Large intestine (tissue), 12 donors: ENCODE measurements at places on chromosomes 12 and 14. TPM values are rescaled to one million over a fixed set of nuclear protein-coding genes. Genes with fewer than 3 reads are reported as not detected.

GRCh38 chr14:34356264-34356654, 105.8 kb downstream of the SPTSSA start:
- DNase-seq, result no peak
- no peaks in the 10 kb centered on the region for H3K4me1 ChIP-seq
- no peaks in the 10 kb centered on the region for H3K27me3 ChIP-seq
- no peaks in the 10 kb centered on the region for H3K36me3 ChIP-seq

DNA sequence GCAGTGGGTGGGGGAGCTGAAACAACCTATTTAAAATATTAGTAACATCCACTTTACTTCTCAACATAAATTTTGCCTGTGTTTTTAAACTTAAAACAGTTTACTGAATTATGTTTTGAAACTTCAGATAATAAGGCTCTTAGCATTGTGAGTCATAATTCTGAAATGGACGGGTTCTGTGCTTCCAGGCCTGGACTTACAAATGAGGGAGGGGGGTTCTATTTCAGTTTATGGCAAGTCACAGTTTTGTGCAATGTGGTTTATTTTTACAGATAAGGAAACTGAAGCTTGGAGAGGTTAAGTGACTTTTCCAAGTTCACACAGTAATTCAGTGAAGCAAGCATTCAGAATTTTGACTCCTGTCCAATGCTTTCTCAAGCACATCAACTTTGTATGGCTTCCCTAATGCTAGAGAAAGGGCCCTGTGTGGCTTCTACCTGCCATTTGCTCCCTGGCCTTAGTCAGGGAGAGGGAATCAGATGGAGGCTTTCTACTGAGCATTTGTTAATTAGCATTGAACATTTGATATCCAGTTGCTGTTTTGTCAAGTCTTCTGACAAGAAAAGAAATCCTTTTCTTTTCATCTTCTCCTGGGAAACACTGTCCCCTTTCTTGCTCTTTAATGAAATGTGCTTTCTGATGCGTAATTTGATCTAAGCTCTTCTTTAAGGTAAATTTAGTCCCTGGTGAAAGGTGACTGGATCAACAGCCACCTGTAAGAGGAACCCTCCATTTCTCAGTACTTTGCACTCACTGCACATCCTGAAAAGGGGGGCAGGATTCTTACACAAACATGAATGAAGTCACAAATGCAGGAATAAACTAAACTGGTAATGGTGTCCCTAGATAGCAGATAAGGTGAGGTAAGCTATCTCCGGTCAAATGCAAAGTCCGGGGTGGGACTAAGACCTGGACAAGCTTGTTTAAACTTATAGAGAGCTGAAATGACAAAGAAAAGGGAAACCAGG, 2.5 kb upstream of the SALL2 start:
- no peaks in the 10 kb centered on the region for H3K36me3 ChIP-seq
- H3K27me3 ChIP-seq, result peaks cover 3% of the 10 kb centered on the region
- peak; percentile 54 for DNase-seq
- H3K4me3 ChIP-seq, result no peak overlapping the region
- H3K27ac ChIP-seq, result no peak overlapping the region
- peaks cover 4% of the 10 kb centered on the region for H3K4me1 ChIP-seq

GRCh38 chr12:12804432-12804886, 8.7 kb upstream of the DDX47 start:
- no peak overlapping the region for H3K4me3 ChIP-seq
- H3K27ac ChIP-seq, result peak overlapping the region; percentile 83
- peaks cover 36% of the 10 kb centered on the region for H3K4me1 ChIP-seq

Gene BCL2L14
- polyA plus RNA-seq, result 40.4 TPM

DNA sequence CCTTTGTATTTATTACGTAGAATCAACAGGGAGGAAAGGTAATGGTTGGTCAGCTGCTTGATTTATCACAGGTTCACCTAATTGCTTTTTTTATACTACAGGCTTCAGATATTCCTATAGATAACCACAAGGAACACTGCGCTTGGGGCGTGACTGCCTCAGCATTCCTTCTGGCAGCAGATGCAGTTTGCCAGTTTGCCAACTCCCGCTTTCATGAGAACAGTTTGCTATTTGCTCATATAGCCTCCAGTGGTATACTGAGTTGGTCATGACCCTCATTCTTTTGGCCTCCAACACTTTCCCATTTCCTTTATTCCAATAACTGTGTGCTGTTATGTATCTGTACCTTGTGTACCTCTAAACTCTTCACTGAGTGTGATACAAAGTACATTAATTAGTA, 38.6 kb upstream of the ACSM4 start:
- no peak overlapping the region for H3K4me3 ChIP-seq
- no peaks in the 10 kb centered on the region for H3K4me1 ChIP-seq
- DNase-seq, result no peak

GRCh38 chr12:56205445-56205844, 16.2 kb upstream of the SMARCC2 start:
- no peak for DNase-seq
- H3K36me3 ChIP-seq, result peaks cover 52% of the 10 kb centered on the region
- H3K27me3 ChIP-seq, result no peaks in the 10 kb centered on the region
- H3K4me3 ChIP-seq, result no peak overlapping the region
- H3K27ac ChIP-seq, result no peak overlapping the region

Gene TBC1D30
- 14.3 TPM for polyA plus RNA-seq

DNA sequence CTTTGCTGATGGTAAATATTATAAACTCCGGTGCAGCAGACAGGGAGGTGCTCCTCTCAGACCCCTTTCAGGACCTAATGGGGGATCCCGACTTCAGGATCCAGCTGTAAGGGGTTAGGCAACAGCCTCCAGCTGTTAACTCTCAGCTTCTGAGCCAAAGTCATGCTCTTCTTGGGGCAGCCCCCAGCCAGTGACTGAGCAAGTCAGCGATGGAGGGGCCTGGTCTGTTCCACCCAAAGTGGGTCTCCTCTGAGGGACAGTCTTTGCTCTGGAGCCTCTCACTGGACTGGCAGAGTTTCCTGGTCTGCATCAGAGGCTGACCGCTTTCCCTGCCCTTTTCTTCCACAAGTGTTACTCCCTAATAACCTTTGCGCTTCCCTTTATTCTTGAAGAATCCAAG, 184.2 kb upstream of the DIO3 start:
- H3K27me3 ChIP-seq, result no peaks in the 10 kb centered on the region
- H3K4me1 ChIP-seq, result no peaks in the 10 kb centered on the region
- no peaks in the 10 kb centered on the region for H3K36me3 ChIP-seq
- H3K4me3 ChIP-seq, result no peak overlapping the region
- no peak for DNase-seq

- H3K4me1 ChIP-seq, result no peaks in the 10 kb centered on the region
- peaks cover 70% of the 10 kb centered on the region for H3K36me3 ChIP-seq
- no peak for DNase-seq
- H3K27me3 ChIP-seq, result no peaks in the 10 kb centered on the region
- no peak overlapping the region for H3K4me3 ChIP-seq
- no peak overlapping the region for H3K27ac ChIP-seq
Measured at GRCh38 chr12:12822886-12823285, 9.7 kb downstream of the DDX47 start.

DNA sequence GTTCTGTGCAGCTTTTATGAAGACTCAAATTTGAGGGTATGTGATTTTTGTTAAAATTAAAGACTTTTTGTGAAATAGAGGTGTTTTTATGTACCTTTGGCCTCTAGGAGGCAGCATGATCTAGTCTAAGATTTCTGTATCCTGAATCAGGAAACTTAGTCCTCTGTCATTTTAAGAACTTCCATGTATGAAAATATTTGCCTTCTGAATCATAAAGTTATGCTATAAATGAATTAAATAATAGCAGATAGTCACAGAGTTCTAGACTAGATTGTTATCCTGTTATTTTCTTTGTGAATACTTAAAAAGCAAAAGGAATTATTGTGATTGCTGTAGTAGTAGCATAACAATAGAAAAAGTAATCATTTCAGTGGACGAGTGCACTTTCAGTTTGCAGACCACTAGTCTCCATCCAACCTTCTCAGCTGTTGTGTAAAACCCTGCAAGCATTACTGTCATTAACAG, 56.3 kb downstream of the FGD4 start:
- H3K36me3 ChIP-seq, result peaks cover 2% of the 10 kb centered on the region
- H3K4me3 ChIP-seq, result peak overlapping the region; percentile 11
- peak; percentile 63 for DNase-seq
- peaks cover 19% of the 10 kb centered on the region for H3K4me1 ChIP-seq
- H3K27ac ChIP-seq, result peak overlapping the region; percentile 30

DNA sequence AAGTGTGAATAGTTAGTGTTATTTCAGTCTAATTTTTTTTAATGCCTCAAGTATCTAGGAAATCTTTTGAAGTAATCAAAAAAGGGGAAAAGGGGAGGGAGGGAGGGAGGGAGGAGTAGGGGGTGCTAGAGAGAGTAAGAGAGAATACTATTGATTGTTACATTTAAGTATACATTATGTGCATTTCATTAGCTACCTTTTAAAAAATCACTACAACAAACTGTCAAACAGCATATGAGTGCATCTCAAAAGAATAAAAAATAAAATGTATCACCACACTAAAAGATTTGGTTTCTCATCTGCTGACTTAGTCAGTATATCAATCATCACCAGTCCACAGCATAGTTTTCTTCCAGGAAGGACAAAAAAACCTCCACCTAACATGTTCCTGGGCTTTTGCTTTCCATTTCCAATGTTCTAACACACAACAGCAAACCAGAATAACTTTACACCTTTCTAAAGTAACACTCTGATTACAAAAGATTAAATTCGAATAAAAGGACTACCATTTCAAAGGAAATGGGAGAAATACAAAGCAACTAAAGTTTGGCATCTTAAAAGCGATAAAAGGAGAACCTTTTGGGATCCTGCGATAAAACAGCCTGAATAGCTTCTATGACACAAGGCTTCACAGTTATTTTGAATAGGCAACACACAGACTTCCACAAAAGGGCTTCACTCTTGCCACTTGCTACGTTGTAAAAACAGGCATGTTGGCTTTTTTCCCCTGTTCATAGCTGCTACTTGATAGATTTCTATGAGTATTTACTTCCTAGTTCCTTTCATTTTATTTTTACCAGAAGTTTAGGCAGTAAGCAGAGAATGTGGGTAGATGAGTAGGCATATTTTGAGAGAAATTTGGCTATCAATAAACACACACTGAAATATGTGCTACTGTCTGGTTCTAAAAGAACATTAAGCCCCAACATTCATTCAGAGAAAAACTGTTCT, 160.9 kb downstream of the EPS8 start:
- H3K27me3 ChIP-seq, result no peaks in the 10 kb centered on the region
- H3K27ac ChIP-seq, result peak overlapping the region; percentile 80
- no peak overlapping the region for H3K4me3 ChIP-seq
- DNase-seq, result peak; percentile 11
- peaks cover 5% of the 10 kb centered on the region for H3K4me1 ChIP-seq
- H3K36me3 ChIP-seq, result peaks cover 29% of the 10 kb centered on the region

Gene EID3
- polyA plus RNA-seq, result 2.4 TPM

DNA sequence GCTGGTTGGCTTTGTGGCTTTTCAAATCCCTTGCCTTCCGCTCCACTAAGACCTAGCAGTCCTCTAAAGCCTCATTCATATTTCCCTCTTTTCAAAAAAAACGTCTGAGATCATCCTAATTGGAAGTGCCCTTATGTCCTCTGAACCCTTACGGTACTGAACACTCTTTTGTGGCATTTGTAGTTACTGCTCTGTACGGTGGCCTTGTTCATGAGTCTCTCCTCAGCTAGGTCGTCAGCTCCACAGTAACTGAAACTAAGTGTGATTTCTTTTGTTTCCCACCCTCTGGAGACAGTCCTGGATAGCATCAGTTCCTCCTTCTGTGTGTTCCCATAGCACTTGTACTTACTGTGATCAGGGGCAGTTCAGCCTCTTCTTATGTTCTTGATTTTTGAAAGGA, 49.7 kb downstream of the DAAM1 start:
- H3K4me1 ChIP-seq, result peaks cover 5% of the 10 kb centered on the region
- H3K4me3 ChIP-seq, result no peak overlapping the region
- no peak for DNase-seq
- H3K27ac ChIP-seq, result no peak overlapping the region
- H3K36me3 ChIP-seq, result no peaks in the 10 kb centered on the region
- H3K27me3 ChIP-seq, result no peaks in the 10 kb centered on the region

Gene MYO1H
- polyA plus RNA-seq, result 1.0 TPM

Gene PPFIA2
- 2.4 TPM for polyA plus RNA-seq

GRCh38 chr14:35988972-35989690, 163.0 kb downstream of the BRMS1L start:
- H3K27me3 ChIP-seq, result no peaks in the 10 kb centered on the region
- no peak for DNase-seq
- no peaks in the 10 kb centered on the region for H3K4me1 ChIP-seq
- H3K27ac ChIP-seq, result no peak overlapping the region
- H3K4me3 ChIP-seq, result no peak overlapping the region
- no peaks in the 10 kb centered on the region for H3K36me3 ChIP-seq

- H3K36me3 ChIP-seq, result no peaks in the 10 kb centered on the region
- H3K4me1 ChIP-seq, result peaks cover 33% of the 10 kb centered on the region
- H3K4me3 ChIP-seq, result no peak overlapping the region
- no peak for DNase-seq
Measured at GRCh38 chr12:26275313-26276131, 80.1 kb downstream of the SSPN start.

- H3K4me3 ChIP-seq, result no peak overlapping the region
- H3K27me3 ChIP-seq, result no peaks in the 10 kb centered on the region
- H3K4me1 ChIP-seq, result no peaks in the 10 kb centered on the region
- H3K36me3 ChIP-seq, result no peaks in the 10 kb centered on the region
- DNase-seq, result no peak
Measured at GRCh38 chr14:34300330-34300729, 161.7 kb downstream of the SPTSSA start.

DNA sequence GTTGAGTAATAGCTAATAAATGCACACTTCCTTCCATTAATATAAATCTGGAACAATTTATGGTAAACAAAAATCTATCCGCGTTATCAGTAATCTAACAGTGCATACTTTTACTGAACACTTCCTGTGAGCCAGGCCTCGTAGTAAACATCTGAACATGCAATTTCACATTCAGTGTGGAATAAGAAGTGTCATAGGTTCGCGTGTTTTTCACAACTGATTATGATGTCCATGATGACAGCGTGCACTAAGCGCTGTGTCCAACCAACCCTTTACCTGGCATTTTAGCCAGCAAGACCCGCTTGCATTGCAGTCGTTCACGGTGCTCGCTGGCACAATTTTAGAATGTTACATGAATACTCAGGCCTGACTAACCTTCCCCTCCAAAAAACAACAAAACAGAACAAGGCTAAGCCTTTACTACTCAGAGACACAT, 2.1 kb downstream of the PNMA1 start:
- peaks cover 15% of the 10 kb centered on the region for H3K27me3 ChIP-seq
- H3K36me3 ChIP-seq, result peaks cover 12% of the 10 kb centered on the region
- peaks cover 19% of the 10 kb centered on the region for H3K4me1 ChIP-seq
- peak overlapping the region; percentile 42 for H3K27ac ChIP-seq
- DNase-seq, result no peak
- peak overlapping the region; percentile 83 for H3K4me3 ChIP-seq

- no peak overlapping the region for H3K27ac ChIP-seq
- no peak for DNase-seq
Measured at GRCh38 chr12:79681008-79681590, 9.7 kb downstream of the PAWR start.

DNA sequence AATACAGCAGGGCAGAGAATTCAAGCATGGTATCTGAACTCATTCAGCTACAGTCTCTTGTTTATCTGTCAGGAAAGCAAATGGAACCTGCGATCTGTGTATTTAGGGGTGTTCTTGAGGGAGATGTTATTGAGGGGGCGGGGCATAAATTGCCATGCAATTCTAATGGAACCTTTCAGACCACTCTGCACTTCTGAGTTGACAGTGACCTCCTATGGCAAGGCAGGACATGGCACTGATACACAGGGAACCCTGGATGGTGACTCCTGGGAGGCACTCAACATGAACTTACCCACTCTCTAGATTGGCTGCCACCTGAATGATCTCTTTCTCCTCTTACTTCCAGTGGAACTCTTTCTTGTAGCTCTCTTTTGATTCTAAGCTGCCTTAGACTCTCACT, 787.3 kb downstream of the VRK1 start:
- no peaks in the 10 kb centered on the region for H3K27me3 ChIP-seq
- no peak overlapping the region for H3K27ac ChIP-seq
- H3K36me3 ChIP-seq, result no peaks in the 10 kb centered on the region
- no peaks in the 10 kb centered on the region for H3K4me1 ChIP-seq
- no peak overlapping the region for H3K4me3 ChIP-seq
